ENCODE measurements at places on chromosomes 3 and 15.

DNA sequence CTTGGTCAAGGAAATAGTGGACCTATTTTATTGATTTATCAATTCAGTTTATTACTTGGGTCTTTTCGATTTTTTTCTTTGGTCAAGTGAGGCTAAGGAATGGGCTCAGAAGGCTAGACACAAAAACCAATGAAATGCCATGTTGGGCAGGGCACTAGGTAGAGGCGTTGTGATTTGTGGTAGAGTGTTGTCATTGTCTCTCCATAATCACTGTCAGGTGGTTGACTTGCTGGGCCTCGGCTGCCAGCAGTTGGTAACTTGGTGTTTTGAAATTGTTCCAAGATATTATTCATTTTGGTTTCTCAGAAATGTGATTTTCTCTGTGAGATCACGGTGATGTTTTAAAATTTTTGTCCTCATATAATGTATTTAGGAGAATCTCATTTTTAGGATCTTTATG lies 173.6 kb downstream of the KLHL25 start:
- DNase-seq, result peak; percentile 31

DNA sequence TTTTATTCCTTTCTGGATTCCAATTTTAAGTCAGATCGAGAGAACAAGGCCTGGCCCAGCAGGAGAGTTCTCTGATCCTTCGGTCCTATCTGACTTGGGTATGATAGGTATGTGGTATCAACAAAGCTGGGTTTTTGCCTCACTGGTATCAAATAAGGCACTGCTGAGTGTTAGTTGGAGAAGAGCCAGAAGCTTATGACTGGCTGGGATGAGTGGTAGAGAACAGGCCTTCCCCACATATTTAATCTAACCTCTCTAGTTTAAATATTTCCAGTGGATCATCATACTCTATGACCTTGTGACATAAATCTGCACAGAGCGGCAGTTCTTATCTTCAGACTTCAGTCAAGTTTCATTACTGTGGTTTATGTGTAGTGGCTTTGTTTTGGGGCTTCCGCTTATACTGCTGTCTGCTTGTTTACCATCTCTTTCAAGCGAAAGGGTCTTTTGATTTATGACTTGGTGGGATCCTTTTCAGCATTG lies 164.5 kb downstream of the PTPRG start:
- DNase-seq, result no peak

GRCh38 chr3:188339410-188340295 lies 185.7 kb downstream of the LPP start:
- peak; percentile 87 for DNase-seq

GRCh38 chr15:78950343-78950742 lies 5.5 kb upstream of the CTSH start:
- no peak for DNase-seq

GRCh38 chr3:109803274-109803673 lies 465.9 kb upstream of the DPPA4 start:
- DNase-seq, result no peak

DNA sequence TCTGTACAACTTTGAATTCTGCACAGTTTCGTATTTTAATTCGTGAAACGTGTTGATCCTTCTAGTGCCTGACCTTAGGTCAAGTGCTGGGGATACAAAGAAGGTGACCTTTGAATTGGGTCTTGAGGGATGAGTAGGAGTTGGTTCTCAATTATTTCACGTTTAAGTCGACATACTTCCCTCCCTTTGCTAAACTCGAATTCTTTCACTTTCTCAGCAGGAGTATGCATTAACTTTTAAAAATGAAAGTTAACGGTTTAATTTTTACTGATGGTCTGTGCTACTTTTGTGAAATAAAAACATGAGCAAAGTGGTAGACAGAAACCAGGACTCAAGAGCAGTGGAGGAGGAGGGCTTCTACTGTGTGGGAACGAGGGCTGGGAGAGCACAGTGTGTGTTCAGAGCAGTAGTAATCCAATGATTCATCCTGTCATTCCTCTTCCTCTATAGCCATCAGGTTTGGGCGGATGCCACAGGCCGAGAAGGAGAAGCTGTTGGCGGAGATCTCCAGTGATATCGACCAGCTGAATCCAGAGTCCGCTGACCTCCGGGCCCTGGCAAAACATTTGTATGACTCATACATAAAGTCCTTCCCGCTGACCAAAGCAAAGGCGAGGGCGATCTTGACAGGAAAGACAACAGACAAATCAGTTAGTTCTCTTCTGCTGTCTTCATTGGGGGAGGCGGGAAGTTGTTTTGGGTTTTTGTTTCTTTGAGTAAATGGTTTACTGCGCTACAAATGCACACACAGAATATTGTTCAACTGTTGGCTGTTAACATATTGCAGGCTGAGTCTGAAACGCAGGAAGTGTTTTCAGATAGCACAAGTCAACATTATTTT lies 78.6 kb upstream of the TSEN2 start:
- DNase-seq, result no peak

GRCh38 chr15:92981333-92981732 lies 81.2 kb downstream of the CHD2 start:
- DNase-seq, result peak; percentile 22

DNA sequence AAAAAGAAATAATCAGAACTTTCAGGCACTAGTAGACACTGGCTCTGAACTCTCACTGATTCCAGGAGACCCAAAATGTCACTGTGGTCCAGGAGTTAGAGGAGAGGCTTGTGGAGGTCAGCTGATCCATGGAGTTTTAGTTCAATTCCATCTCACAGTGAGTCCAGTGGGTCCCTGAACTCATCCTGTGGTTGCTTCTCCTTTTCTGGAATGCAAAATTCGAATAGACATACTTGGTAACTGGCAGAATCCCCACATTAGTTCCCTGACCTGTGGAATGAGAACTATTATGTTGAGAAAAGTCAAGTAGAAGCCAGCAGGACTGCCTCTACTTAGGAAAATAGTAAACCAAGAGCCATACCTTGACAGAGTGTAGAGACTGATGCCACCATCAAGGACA lies 87.3 kb upstream of the OXTR start:
- no peak for DNase-seq

DNA sequence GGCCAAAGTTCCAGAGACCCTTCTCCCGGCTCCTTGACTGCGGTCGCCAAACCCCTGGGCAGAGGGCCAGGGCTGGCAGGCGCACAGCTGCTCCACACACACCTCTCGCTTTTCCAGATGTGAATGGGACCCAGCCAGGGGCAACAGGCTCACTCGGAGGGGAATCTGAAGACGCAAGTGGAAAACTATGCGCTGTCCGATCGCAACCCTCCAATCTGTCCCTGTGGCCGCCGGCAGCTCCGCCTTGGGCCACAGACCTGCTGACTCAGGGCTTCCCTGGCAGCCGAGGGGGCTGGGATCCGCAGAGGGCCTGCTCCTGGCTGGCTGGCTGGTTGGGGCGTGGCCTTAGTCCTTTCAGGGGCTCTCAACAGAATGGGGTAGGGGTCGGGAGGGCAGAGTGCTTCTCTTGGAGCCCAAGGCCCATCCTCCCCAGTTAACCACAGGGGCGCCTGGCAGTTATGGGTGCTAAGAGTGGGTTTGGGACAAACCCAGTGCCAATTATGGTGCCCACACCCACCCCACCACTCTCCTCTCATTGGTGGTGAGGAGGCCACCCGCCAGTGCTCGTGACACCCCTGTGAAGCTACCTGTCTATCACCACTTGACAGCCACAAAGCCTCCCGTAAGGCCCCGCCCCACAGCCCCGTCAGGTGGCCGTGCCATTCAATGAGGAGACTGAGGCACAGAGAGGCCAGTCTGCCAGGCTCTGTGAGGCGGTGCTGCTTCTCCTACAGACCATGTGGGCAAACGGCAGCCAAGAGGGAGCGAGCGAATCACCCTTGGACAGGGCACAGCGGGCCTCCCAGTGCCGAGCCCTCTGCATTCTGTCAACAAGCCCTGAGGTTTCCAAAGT lies 53.8 kb downstream of the IQSEC1 start:
- no peak for DNase-seq

GRCh38 chr3:117822416-117822815 lies 1112.8 kb downstream of the TUSC7 start:
- no peak for DNase-seq

GRCh38 chr3:65894126-65894525 lies 144.6 kb downstream of the MAGI1 start:
- no peak for DNase-seq

GRCh38 chr3:130425484-130425883 lies 80.0 kb downstream of the COL6A5 start:
- no peak for DNase-seq

- no peak for DNase-seq
These were observed 7.4 kb downstream of the DPH3 start for GRCh38 chr3:16257309-16257708.

GRCh38 chr3:54668236-54668635 lies 259.6 kb downstream of the LRTM1 start:
- no peak for DNase-seq

GRCh38 chr15:89211678-89212170 lies 9.7 kb downstream of the RLBP1 start:
- DNase-seq, result no peak

GRCh38 chr3:56720849-56721248 lies 37.8 kb upstream of the TASOR start:
- no peak for DNase-seq

DNA sequence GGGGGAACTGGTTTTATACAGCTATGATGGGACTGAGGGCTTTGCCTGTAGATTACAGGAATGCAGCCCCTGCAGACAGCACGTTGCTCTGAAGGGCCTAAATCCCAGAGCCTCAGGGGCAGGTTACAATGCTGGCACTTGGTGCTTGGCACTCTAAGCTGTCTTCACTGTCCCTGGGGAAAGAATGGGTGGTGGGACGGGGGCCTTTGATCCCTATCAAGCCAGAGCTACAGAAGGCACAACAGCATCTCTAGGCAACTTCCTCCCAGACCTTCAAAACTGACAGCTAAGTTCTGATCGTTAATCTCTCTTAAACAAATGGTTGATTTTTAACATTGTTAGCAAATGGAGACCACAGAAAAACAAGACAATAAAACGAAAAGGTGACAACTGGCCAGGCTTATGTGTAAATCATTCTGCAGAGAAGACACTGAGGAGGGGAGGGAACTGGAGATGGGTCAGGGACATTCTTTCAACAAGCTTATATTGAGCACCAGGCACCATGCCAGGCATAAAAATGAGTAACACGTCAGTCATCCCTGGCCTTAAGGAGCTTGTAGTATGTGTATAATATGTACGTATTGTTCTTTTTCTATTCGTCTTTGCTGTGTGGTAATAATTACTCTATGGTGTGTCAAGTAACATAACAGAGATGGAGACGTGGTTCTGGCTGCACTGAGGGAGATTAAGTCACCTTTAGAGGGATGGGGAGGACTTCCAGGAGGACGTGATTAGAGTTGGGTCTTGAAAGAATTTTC lies 49.1 kb downstream of the CA12 start:
- no peak for DNase-seq

DNA sequence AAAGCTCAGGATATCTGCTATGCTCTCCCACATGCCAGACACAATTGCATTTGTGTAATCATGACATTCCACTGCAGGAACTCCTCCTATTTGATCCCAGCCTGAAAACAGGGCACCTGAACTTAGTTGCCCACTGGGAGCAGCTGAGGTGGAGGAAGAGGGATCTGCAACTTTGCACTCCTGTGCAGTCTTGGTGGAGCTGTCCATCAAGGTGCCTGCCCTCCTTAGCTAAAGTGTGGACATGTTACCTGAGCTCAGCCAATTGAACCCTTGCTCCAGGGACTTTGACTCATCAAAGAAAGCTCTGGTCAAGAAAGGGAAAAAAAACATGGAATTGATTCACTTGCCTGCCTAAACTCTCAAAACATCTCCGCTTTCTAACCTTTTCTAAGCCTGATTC lies 33.3 kb upstream of the TUBGCP5 start:
- no peak for DNase-seq

DNA sequence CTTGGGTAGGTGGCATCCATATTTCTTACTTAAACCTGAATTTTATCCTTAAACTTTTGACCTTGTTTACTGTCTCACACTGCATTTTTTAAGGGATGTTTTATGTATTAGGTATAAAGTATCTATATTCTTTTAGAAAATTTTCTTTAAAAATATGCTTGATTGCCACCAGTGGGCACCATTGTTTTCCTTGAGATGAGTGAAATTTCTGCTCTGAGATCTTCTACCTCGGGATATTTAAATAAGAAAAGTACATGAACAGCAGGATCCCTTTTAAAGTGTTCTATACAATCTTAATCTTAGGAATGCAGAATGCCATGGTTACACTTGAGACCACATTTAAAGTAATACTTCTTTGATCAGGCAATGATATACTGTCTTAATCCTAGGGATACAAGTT lies 108.7 kb downstream of the SLMAP start:
- no peak for DNase-seq

GRCh38 chr3:108420926-108421325 lies 89.5 kb downstream of the MYH15 start:
- no peak for DNase-seq

- DNase-seq, result no peak
These were observed 279.7 kb downstream of the MAGI1 start for GRCh38 chr3:65758876-65759598.

GRCh38 chr15:44804298-44805046 lies 68.1 kb downstream of the TRIM69 start:
- DNase-seq, result no peak

DNA sequence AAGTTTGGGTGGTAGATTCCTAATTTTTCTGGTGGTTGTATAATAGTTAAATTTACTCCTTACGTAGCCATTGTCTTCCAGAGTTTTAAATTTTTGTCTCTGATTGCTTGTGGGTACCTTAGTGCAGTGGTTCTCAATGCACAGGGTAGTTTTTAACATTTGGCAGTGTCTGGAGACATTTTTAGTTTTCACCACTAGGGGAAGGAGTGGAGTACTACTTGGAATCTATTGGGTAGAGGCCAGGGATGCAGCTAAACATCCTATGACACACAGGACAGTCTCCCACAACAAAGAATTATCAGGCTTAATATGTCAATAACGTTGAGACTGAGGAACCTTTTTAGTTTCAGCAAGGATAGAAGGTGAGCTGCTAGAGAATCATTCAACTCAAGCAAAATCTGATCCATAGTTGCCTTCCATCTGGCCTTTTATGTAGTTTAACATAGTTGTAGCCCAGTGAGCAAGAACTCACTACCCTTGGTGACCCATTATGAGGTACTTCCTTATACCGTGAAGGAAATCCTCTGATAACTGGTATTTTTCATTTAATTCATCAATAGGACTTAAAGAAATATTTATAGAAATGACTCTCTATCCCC lies 8.6 kb upstream of the STX19 start:
- peak; percentile 16 for DNase-seq

GRCh38 chr3:152870027-152870426 lies 35.1 kb downstream of the P2RY1 start:
- DNase-seq, result no peak

DNA sequence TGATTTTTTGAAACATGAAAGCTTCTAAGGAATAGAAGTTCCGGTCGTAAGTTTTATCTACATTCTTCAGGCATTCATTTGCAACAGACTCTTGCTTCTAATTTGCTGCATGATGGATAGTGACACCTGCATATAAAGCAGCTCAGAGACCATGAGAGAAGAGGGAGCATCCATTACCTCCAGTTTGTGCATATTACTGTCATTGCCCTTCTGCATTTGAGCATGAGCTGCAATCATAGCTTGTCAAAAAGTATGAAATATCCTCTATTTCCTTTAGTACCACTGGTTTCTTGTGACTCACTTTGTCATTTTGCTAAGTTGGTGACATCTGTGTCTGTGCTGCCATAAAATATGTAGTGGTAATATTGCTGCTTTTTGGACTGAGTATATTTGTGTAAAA lies 160.1 kb upstream of the STAC start:
- no peak for DNase-seq

GRCh38 chr15:58631319-58631718 lies 118.2 kb downstream of the ADAM10 start:
- no peak for DNase-seq

GRCh38 chr15:78944202-78944625 lies 632 bp downstream of the CTSH start:
- no peak for DNase-seq

Measured in activated CD4-positive, alpha-beta T cell treated with anti-CD3 and anti-CD28 coated beads, Interleukin-2, Interleukin-4, amounts not matched to agents 100 ng/mL and 50 ng/mL, durations not matched to agents 16 hours and 8 hours (primary cell).